ENCODE measurements at places on chromosomes 2 and 18.
A peak's percentile ranks its signal among the peaks of the same experiment; 100 is the strongest.

- no peak for DNase-seq
These were observed 790.3 kb downstream of the ERBB4 start for GRCh38 chr2:211748339-211748738.

DNA sequence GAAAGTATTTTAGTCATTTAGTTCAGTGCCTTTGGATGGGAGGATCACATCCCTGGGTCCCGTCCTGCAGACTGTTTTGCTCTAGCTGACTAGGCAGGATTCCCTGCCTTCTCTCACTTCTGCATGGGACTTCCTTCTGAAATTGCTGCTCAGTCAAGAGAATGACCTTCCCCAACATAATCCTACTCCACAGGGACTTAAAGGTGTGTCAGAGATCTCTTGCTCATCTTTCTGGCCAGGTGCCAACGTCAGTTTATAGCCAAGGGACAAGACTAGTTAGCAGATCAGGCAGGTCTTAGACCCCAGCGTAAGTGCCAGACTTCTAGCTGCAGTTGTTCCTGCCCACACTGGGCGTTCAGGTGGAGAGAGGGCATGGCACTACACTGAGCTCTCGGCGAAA is 9.5 kb upstream of the IL1B start:
- no peak for DNase-seq

DNA sequence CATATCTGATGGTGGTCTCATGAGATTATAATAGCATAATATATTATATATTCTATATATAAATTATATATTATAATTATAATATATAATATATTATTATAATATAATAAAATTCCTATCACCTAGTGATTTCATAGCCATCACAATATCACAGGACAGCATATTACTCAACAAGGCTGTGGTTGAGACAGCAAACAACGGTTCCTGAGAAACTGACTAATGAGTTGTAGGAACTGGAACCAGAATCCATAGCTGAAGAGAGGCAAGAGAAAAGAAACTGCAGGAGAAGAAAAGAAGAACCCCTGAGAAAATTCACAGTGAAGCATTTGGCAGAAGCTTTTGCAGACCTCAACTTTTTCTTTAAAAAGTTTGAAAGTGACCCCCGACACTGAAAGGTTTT is 84.0 kb downstream of the BCL2L11 start:
- no peak for DNase-seq

DNA sequence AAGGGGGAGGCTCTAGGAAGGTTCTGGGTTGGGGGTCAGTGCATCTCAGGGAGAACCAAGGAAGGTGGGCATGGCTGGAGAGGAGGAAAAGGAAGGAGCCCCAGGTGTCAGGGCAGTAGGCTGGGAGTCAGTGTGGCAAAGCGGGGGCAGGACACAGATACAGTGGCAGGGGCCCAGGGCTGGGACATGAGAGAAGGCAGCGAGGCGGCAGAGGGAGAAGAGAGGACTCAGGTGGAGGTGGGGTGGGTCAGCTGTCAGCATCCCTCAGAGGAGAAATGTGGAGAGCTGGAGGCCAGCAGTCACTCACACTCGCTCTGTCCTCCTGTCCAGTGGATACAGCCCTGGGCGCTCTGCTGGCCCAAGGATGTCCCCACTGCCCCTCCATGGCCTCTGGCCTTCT is 5.6 kb upstream of the GMPPA start:
- no peak for DNase-seq

DNA sequence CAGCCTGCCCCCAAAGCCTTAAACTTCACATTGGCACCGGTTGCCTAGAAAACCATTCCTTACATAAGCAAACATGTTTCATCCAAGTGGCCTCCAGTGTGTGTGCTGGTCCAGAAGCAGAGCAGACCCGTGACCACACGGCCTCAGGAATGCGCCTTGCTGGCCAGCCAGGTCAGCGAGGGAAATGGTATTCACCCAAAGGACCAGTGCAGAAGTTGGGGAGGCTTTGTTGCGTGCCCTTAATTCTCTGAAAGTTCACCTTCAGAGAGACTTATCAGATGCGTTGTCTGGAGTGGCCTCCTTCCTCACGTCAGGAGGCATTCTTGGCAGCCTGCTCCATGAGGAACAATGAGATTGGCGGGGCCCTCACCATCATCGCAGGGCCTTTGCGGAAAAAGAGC is 25.9 kb downstream of the NRP2 start:
- peak; percentile 92 for DNase-seq

DNA sequence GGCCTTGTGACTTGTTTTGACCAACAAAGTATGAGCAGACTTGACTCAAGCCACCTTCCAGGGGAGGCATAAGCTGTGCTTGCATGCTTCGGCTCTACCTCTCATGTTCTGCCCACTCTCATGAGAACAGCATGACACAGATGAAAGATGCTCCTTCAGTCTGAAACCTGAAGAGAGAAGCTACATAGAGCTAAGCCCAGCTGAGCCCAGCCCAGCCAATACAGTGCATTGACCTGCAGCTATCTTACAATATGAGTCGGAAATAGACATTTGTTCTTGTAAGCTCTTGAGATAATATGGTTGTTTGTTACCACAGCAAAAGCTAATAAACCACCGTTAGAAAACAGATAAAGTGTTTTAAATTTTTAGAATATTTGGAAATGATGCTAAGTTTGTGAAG is 426.7 kb upstream of the PKDCC start:
- no peak for DNase-seq

All from astrocyte of the cerebellum (primary cell).